ENCODE measurements at places on chromosomes 13 and 19.

DNA sequence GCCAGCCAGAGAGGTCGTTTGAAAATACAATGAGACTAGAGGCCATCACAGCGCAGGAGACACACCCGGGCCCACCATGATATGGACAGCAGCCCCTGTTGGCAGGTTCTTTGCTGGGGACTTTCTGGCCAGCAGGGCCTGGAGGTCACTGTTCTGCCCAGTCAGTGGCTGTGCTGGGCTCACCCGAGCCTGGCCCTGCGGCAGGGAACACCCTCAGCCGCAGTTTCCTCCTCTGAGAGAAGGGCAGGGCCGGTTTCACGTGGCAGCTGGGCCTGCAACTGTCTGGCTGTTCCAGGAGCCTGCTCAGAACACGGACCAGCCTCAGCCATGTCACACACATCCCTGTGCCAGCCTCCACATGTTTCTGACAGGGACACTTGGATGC, 39.4 kb downstream of the ADPRHL1 start:
- no peak for DNase-seq

- peak; percentile 67 for DNase-seq
These were observed 24.4 kb downstream of the MYO1F start for GRCh38 chr19:8552810-8553209.

GRCh38 chr13:23921451-23921888, 24.2 kb upstream of the C1QTNF9B start:
- peak; percentile 51 for DNase-seq

DNA sequence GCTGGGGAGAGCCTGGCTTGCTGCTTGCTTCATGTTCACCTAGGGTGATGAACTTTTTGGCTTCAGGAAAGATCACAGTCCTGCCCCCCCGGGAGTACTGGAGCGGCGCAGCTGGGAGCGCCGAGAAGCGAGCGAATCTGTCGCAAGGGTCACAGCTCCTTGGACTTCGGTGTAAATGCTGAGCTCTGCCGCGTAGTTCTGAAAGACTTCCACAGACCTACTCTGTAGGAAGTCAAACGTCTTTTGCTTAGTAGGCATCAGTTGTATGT, 2.7 kb downstream of the ING1 start:
- peak; percentile 31 for DNase-seq

- DNase-seq = no peak
These were observed 10.6 kb downstream of the ERFL start for GRCh38 chr19:41917676-41918075.

DNA sequence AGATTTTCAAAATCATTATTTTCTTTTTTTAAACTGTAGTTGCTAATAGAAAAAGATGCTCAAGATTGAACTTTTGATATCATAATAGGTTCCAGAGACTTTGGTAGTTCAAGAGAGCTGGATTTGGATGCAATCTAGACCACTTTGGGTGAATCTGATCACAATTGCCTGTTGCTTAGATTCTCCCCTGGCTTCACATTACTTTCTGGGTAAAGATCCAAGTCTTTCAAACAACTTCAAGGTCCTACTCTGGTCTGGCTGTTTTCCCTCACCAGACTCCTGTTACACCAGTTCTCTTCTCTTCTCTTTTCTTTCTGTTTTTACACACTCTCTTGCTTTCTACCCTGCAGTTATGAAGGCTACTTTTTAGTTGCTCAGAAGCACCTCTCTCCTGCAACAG, 7.4 kb upstream of the SPRY2 start:
- DNase-seq = no peak

- peak; percentile 97 for DNase-seq
These were observed 181.8 kb downstream of the KATNAL1 start for GRCh38 chr13:30125422-30126073.

DNA sequence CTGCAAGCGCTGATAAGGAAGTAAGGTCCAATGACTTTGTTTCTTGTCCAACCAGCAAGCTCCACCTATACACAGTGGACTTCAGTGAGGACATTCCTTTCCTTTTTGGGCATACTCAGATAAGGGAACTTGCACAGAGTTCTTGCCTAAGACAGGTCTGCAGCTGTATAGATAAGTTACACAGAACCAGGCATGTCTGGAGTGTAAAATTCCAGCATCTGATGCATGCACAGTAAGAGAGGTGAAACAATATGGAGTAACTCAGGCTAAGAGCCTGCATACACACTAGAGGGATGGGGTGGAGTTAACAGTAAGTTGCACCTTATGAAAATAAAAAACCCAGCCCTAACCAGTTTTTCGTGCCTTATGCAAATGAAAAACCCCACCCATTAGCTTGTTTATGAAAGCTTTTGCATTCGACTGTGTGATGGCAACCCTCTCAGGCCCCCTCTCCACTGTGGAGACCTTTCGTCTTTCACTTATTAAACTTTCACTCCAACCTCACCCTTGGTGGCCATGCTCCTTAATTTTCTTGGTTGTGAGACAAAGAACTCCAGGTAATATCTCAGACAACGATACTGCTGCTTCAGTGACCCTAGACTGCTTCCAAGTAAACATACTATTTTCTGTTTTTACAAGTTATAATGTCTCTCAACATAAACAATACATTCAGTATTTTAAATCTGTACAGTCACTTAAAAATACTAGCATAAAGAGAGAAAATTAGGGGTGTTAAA, 2859.0 kb upstream of the PCDH20 start:
- peak; percentile 22 for DNase-seq

- peak; percentile 82 for DNase-seq
These were observed 22.6 kb downstream of the POLR1D start for GRCh38 chr13:27644302-27644701.

DNA sequence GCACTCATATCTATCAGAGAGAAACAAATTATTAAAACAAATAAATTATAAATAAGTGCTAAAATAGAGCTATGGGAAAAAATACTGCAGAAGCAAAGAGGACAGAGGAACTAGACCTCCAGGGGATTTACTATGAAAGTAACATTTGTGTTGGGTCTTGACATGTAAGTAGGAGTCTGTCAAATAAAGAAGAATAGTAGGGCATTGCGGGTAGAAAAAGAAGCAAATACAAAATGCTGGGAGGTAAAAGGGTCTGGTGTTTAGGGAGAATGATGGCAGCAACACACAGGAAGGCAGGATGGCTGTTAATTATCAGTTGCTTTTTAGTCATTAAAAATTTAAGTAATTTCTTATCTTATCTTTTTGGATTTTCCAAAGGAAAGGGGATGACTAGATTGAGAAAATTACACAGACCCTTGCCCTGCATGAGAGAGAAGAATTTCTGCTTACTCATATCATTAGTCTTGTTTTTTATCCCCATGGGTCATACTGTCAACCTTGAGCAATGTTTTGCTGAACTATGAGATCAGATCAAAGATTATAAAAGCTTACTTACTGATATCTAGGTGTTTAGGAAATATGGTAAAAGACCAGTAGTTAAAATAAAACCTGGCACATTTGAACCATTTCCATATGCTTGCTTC, 472.7 kb downstream of the DIAPH3 start:
- DNase-seq = peak; percentile 73

- no peak for DNase-seq
These were observed 1375.4 kb downstream of the SLITRK1 start for GRCh38 chr13:82506805-82507414.

DNA sequence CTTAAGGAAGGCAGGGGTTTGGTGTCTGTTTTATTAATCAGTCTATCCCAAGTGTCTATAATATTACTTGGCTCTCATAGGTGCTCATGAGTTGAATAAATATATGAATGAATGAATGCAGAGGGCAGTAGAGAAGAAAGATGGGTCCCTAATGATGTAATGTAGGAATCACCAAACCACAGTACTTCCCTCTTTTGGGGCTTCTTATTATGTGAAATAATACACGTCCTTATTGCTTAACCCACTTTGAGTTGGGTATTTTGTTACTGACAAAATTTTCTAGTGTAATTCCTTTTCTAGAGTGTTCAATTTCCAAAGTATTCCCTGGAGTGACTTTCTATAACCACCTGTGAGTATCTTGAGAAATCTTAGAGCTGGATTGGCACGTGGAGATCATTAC, 13.2 kb downstream of the KLK5 start:
- DNase-seq = no peak

Data from iris pigment epithelial cell (primary cell).